Heart left ventricle (tissue), 16 donors: ENCODE measurements at places on chromosomes 7 and 10. TPM values are rescaled to one million over a fixed set of nuclear protein-coding genes. Genes with fewer than 3 reads are reported as not detected.

DNA sequence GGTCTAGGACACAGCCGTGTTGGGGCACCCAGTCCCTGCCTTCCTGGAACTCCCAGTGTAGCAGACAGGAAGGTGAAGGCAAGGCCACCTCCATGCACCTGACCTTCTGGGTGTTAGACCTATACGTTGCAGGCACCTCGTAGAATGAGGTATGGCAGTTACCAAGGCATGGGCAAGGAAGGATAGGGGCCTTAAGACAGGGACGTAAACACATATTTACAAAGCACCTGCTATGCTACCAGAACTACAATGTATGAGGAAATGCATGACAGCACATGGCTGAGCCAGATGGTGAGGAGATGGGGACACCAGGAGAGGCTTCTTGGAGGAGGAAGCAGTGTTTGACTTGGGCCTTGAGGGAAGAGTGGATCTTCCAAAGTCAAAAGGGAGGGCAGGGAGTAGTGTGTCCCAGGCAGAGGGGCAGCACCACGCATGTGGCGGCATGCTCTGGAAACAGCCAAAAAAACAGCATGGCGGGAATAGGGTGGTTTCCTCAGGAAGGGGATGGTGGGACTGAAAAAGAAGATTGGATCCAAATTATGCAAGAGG lies 231.2 kb downstream of the FANK1 start:
- no peak for DNase-seq

DNA sequence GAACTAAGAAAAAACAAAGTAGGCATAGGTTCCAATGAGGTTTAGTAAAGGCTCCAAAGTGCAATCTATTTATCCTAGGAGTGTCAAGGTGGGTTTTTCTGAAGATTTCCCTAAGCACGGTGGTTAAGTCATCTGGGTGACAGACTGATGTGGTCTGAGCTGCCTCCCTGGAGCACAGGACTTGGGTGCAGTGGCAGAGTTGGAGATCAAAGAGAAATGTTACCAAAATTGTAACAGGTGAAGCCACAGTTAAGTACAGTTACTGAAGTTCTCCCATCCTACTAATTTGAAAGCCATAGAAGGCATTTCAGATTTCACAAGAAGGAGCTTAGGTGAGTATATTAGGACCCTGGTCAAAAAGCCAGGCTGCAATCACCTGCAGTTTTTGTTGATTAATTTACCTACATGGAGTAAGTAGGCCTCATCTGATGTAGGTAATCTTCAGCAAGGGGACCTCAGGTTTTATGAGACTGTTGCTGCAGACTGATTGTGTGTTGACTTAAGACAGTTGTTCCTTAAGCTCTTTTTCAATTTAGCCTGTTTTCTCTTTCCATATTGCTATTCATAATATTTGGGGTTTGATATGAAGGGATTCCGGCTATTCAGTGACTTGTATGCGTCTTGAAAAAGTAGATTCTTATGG lies 3.0 kb downstream of the DLX6 start:
- no peak for DNase-seq

GRCh38 chr10:87733081-87733480 lies 73.4 kb downstream of the PAPSS2 start:
- DNase-seq, result no peak

DNA sequence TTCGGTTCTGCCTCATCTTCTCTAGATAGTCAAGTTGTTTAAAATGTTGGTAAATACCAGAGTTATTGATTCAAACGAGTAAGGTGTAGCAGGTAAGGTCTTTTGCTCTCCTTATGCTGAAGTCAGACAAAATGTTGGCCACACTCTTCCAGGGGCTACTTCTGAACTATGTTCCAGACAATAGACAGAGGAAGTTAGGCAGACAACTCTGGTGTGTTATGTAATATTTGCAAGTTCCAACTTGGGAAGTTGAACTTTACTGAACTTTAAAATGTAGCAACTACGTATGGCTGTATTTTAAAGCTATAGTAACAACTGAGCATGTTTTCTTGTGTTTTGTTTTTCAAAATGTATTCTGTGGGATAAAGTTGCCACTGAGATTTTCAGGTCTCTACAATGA lies 125.7 kb upstream of the NEBL start:
- DNase-seq, result no peak

- no peak for DNase-seq
Measured at GRCh38 chr7:127387974-127388373, 4.5 kb downstream of the ZNF800 start.

GRCh38 chr7:69430384-69431021 lies 167.8 kb upstream of the AUTS2 start:
- DNase-seq, result peak; percentile 42

DNA sequence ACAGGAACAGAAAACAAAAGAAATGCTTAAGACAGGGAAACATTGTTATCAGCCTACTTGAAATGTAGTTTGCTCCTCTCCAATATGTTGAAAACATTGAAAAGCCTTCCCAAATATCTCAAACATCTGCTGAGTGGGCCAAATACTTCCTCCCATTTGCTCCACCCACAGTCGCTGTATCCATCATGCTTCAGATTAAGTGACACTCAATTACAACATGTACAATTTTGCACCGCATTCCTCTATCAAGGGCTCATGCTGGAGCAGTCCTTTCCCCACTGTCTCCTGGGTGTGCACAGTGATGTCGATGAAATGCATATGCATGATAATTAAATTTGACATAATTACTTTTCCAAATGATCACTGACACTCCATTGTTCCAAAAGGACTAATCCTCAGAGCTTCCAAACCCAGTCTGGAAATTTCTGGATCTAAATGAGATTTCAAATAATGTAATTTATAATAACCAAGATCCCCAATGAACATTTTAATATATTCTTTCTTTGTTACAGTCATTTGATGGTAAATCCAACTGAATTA lies 604.6 kb downstream of the GRID1 start:
- no peak for DNase-seq

- no peak for DNase-seq
Measured at GRCh38 chr7:103373866-103374643, 26.6 kb downstream of the PSMC2 start.

DNA sequence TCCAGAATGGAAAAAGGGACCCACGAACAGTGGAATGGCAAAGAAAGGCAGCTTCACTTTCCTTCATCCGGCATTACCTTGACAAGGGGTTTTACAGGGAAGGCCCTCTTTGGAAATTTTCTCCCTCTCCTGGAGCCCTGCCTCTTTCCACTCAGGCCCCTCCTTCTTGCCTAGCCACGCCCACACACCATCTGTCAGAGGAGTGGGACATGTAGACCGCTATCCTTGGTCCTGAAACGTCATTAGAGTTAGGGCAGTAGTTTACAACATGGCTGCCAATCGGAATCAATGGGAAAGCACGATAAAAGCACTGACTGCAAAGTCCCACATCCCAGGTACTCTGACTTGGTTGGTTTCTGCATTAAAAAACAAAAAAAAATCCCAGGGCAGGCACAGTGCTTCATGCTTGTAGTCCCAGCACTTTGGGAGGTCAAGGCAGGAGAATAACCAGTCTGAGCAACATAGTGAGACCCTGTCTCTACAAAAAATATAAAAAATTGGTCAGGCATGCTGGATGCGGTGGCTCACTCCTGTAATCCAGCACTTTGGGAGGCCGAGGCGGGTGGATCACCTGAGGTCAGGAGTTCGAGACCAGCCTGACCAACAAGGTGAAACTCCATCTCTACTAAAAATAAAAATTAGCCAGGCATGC lies 96.4 kb downstream of the MARCHF5 start:
- DNase-seq, result peak; percentile 40

- no peak for DNase-seq
Measured at GRCh38 chr10:114485696-114486400, 81.5 kb upstream of the AFAP1L2 start.

GRCh38 chr10:15211464-15211979 lies 43.0 kb upstream of the NMT2 start:
- DNase-seq, result no peak

DNA sequence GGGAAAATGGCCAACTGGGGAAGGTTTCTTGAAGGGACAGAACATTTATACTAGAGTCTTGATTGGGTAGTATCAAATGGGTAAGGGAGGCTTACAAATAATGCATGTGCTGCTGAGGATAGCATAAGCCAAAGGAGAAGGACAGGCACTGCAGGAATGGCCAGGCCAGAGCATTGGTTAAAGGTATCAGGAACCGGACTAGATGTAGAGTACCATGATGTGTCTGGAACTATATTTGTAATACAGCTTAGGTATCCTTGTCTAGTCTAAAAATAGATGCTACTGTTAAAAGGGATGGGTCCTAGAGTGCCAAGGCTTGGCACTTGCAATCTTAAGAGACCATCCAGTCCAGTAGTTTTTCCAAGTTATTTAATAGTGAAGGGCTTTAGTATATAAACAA lies 20.3 kb downstream of the TMEM243 start:
- no peak for DNase-seq

DNA sequence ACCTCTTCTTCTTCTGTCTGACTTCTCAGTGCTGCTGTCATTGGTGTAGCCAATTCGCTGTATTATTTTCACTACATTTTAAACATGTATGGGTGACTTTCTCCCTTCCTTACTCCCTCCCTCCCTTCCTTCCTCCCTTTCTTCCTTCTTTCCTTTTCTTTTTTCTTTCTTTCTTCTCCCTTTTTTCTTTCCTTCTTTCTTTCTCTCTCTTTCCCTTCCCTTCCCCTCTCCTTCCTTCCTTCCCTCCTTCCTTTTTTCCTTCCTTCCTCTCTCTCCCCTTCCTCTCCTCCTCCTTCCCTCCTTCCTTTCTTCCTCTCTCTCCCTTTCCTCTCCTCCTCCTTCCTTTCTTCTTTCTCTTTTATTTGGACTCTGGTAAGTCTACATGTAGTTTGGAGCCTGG lies 240.8 kb downstream of the GATA3 start:
- DNase-seq, result no peak

CUBN gene
- total RNA-seq, result 0.63 TPM

SVOPL gene
- 0.15 TPM for total RNA-seq

PILRA gene
- 1.3 TPM for total RNA-seq

FAM131B gene
- total RNA-seq, result 0.54 TPM
